ENCODE measurements at places on chromosomes 11 and 22.

DNA sequence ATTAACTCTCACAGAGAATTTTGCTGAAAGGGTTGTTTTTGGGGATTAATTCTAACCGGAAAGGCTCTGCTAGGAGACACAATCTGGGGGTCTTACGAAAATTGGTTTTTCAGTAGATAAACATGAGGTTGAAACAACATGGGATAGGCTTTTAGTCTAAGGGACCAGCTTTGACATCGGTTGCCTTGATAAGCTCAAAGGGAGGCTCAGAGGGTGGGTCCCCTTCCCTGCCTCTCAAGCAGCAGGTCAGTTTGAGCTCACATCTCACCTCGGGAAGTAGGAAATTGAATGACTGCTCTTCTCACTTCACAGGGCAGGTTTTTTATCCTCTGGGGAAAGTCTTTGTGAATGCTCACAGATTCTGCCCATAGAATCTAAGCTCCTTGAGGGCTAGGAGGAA lies 70.2 kb upstream of the KIRREL3 start:
- DNase-seq = no peak

- DNase-seq = no peak
Observed at GRCh38 chr11:102883141-102883540, 8.4 kb upstream of the MMP12 start.

GRCh38 chr22:46055911-46056545 lies 79.1 kb upstream of the WNT7B start:
- no peak for DNase-seq

GRCh38 chr11:2385156-2386151 lies 8.3 kb downstream of the CD81 start:
- no peak for DNase-seq

DNA sequence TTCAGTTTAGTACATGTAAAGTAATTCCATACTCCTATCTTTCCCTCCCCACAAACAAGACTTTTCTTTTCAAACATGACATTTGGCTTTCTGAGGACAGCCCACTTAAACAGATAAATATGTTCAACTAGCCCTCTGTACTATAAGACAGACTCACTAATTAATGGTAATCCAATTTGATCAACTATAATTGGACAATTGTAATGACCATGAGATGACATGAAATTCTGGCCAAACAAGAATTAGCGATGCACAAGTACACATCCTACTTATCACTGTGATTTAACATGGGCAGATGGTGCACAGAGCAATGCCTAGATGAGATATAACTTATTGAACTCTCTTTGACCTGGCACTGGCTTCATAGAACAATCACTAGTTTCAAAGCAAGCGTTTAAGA lies 1033.7 kb upstream of the CCDC90B start:
- no peak for DNase-seq

DNA sequence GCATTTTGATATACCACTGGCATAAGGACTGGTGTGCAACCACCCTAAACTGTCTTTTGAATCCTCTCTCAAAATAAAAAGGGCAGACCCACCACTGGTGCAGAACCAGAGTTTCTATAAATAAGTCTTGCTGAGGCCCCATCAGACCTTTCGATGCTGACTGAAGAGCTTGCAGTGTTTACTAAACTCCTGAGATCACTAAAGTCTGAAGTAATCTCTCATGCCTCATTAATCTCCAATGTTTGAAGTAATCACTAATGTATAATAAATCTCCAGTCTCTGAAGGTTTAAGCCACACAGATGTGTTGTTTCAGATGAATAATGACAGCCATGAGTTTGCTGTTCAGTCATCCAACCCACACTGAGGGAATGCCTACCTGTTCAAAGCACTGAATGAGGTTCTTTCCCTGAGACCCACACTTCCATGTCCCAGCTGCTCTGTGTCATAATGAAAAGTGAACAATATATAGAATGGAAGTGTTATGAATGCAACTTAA lies 50.6 kb upstream of the DEUP1 start:
- DNase-seq = no peak

DNA sequence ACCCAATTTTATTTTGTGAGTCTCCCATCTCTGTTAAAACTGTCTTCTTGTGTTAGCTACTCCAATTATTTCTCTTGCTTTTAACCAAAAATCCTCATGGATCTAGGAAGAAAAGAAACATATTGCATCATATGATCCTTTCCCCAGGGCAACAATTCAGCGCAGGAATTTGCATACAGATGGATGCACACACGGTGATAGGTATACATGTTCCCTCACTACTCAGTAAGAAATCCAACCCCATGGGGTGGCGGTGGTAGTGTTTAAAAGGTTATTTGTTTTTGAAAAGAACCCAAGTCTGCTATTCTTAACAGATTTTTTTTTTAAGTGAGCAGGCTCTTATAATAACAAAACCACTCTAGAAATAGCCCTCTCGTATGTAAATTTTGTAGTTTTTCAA lies 4.2 kb upstream of the SYN3 start:
- no peak for DNase-seq

GRCh38 chr22:38250643-38251340 lies 22.0 kb downstream of the TMEM184B start:
- no peak for DNase-seq

DNA sequence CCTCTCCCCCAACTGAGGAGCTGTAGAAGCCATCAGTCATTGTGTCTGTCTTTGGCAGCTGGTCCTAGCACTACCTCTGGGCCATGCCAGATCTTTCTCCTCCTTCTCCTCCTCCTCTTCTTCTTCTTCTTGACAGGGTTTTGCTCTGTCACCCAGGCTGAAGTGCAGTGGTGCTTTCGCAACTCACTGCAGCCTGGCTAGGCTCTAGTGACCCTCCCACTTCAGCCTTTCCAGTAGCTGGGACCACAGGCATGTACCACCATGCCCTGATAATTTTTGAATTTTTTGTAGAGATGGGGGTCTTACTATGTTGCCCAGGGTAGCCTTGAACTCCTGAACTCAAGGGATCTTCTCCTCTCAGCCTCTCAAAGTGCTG lies 50.1 kb upstream of the SHANK2 start:
- DNase-seq = no peak

- no peak for DNase-seq
Observed at GRCh38 chr11:126318574-126319373, 14.9 kb downstream of the DCPS start.

DNA sequence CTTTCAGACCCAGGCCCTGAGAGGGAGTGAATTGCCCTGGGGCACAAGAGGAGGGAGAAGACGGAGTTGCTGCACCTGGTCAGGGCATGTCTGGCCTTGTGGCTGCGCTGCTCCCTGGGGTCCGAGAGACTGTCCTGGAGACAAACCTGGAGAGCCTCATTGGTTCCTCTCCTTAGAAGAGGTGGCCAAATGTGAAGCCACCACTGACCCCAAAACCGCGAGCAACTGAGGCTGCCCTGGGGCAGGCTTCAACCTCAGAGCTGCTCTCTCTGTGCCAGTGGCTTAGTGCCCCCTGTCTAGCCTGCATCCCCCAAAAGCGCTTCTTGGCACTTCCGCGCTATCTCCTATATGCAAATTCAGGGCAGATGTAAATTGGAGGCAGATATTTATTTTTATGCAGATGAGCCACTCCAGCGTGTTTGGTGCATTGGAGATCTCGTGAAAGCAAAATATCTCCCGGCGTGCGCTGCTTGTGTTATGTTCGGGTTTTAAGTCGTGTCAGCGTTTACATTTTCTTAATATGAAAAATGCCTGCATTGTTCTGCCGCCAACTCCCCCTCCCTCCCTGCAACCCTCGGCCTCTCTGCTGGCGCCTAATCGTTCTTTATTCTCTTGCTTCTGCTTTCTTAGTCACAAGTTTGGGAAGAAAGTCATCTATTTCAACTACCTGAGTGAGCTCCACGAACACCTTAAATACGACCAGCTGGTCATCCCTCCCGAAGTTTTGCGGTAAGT lies 69.5 kb downstream of the ARHGAP8 start:
- DNase-seq = no peak

DNA sequence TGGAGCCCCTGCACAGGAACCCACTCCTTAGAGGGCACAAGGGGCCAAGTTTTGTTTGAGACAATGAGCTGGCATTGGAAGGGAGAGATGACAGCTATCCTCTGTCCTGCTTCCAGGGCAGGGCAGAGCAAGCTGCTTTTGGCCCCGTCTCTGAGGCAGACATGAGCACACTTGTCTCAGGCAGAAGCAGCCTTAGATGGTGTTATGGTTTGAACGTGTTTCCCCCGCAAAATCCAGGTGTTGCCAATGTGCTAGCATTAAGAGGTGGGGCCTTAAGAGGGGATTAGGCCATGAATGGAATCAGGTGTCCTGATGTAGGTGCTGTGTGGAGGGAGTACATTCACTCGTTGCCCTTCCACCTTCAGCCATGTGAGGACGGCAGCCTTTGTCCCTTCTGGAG lies 2.5 kb downstream of the TP53AIP1 start:
- no peak for DNase-seq

DNA sequence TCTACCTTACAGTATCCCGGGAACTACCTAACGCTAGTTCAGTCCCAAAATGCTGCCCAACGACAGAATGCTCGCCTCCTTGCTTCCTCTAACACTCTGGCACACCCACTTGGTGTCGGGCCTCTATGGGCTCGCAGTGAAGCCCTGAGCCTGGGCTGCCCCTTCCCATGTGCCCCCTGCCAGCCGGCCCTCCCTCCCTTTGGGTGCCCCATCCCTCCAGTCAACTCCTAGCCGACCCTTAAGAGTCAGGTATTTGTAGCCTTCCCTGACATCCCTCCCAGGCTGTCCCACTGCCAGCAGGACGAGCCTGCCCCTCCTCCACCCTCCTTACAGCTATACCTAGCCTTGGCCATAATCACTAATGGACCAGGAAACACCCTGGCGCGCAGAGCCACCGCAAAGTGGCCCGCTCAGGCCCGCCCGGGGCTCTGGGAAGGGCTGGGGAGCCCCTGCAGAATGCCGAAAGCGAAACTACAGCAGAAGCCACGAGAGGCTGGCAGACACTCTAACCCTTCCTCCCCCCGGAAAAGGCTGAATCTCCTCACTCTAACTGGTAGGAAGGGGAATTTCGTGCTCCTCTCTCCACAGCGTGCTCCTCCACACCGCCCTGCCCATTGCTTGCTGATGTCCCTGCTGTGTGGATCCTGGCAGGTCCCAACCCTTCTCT lies 8.2 kb downstream of the CBX7 start:
- DNase-seq = peak; percentile 54

Data from activated CD4-positive, alpha-beta T cell treated with anti-CD3 and anti-CD28 coated beads for 4 hours (primary cell).